ENCODE measurements at places on chromosomes 4 and X.

DNA sequence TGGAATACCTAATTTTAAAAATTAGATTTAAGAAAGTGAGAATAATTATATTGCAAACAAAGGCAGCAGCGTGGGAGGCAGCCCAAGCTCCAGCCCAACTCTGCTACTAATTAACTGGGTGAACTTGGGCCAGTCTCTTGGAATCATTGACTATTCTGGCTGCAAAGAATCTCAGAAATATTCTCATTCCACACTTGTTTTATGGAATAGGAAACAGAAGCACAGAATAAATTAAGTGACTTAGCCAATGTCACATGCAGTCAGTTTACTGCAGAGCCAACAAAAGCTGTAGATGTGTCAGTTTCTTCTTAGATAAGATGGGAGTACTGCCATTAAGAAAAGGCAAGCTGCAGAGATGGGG, 132.6 kb upstream of the FAM9B start:
- DNase-seq, result no peak

- no peak for DNase-seq
Measured at GRCh38 chrX:41722816-41723618, 964 bp upstream of the GPR82 start.

GRCh38 chr4:94207469-94208224, at the start of gene SMARCAD1:
Gene SMARCAD1 (plus strand): TSS chr4:94207865. CDS start chr4:94208395, 530 bp downstream.
- peak; percentile 99 for DNase-seq

GRCh38 chrX:54640736-54641135, 110.7 kb downstream of the GNL3L start:
- no peak for DNase-seq

DNA sequence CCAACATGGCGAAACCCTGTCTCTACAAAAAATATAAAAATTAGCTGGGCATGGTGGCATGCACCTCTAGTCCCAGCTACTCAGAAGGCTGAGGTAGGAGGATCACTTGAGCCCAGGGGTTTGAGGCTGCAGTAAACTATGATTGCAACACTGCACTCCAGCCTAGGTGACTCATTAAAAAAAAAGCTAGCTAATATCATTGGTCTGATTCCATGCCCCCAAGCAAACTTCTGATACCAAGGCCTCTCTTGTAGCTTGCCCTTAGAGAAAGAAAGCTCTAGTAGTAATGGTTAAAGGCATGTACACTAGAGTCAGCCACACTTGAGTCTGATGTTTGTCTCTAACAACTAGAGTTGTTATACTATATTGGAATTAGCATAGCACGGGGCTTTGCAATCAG, 32.6 kb upstream of the PHF8 start:
- DNase-seq, result no peak

- no peak for DNase-seq
Measured at GRCh38 chr4:144906181-144906925, 191.6 kb downstream of the ANAPC10 start.

DNA sequence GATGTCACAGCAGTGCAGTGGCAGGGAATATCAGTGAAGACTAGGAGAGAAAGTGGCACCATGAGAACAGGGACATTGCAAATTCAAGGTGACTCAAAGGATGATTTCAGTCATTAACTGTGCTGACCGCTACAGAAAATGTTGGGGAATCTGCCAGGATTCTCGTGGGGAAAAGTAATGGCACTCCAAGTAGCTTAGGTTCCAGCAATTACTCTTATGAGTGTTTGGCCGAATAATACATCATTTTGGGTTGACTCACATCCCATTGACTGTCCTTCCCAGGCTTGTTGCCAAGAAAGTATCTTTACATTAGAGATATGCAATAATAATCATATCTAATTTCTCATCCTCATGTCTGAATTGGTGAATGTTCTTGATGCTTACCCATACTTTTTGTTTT, 1411.1 kb upstream of the PCDH7 start:
- no peak for DNase-seq

- DNase-seq, result no peak
Measured at GRCh38 chr4:26052663-26053541, 138.9 kb downstream of the SMIM20 start.

DNA sequence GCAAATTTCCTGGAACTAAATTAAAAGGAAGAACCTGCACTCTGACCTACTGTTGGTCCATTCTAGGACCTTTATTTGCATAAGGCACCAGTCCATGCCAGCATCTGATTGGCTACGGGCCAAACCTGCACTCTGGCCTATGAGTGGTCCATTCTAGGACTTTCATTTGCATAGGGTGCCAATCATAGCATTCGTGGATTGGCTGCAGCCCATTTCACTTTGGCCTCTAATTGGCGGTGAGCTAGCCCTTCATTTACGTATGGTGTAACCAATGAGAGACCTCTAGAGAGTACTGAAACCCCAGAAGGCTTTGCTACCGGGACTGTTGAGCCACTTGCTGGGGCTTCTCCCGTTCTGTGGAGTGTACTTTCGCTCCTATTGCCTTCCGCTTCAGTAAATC, 6.1 kb upstream of the RNF175 start:
- no peak for DNase-seq

GRCh38 chr4:87243426-87244053, 23.1 kb upstream of the KLHL8 start:
- no peak for DNase-seq

GRCh38 chr4:44872246-44872645, 145.9 kb upstream of the GNPDA2 start:
- no peak for DNase-seq

- no peak for DNase-seq
Measured at GRCh38 chr4:163748449-163748848, 254.0 kb downstream of the TMA16 start.

DNA sequence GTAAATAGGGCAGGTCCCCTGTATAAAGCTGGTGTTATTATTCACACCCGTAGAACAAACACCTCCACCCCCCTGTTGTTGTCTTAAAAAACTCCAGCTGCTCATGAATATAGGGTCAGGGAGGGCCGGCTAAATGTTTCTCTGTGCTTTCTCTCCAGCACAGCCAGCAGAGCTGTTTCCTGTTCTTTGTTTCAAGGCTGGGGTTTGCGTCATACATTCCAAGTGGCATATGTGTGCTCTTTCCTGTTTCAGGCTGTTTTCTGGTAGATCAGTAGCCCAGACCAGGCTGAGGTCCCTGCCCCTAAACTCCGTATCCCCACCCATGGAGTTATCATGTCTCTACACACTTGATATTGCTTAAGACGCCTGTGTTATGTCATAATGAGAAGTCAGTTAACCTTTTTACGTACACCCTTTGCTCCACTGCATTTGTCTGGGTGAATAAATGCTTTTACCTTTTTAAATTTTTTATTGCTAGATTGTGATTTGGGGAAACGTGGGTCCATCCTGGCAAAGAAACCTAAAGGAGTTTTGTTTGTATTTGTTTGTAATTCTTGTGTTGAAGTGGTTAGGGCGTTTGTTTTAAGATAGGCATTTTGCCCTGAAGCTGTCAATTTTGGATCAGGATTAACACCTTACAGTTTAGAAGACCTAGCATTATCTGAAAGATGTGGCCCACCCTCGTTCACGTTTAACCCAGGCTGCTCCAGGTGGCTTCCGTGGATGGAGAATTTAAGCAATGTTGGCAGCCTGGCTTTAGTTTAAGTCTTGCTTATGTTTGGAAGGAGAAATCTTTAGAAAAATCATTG, 3.3 kb downstream of the KLF3 start:
- peak; percentile 81 for DNase-seq

- DNase-seq, result no peak
Measured at GRCh38 chr4:142801966-142802365, 44.1 kb downstream of the INPP4B start.

DNA sequence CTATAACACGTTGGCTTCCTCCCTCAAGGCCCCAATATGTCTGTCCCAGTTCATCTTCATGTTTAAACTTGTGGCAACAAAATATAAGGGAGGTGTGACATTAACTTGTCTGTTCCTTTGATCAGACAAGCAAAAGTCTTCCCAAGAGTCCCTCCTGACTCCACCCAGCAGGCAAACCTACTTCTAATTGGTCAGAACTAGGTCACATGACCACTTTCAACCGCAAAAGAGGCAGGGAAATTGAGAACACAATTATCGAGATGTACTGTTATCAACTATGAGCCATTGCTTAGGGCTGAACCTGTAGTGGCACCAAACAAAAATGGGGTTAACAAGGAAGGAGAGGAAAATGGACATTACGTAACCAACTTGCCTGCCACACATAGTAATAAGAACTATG, 246.8 kb upstream of the TET2 start:
- DNase-seq, result no peak

DNA sequence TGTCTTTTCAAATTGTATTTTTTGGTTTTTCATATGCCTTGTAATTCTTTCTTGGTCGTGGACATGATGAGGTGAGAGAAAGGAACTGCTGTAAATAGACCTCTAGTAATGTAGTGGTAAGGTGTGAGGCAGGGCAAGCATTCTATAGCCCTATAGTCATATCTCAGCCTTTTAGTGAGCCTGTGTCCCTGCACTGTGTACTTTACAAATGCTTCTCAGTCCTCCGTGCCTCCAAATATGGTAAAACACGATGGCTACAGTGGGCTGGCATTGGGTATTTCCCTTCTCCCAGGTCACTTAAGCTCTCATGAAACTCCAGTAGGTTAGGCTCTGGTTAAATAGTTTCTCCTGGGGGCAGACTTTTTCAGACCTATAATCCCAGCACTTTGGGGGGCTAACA, 57.9 kb upstream of the PLS3 start:
- DNase-seq, result no peak

DNA sequence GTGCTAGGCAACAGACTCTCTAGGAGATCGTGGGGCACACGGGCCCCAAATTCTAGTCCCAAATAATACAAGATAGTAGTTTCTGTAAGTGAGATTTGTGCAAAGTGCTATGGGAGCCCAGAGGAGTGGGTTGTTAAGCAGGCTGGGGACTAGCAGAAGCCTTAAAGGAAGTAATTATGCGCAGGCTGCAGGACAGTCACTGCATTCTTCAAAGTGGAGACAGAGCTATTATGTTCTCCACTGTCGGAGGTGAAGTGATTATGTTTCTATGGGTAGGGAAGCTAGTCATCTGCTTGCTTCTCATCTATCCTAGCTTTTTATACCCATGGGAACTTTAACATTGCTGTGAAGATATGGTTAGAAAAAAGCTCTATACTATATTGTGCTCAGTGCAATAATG, 154.2 kb downstream of the CPE start:
- DNase-seq, result no peak

DNA sequence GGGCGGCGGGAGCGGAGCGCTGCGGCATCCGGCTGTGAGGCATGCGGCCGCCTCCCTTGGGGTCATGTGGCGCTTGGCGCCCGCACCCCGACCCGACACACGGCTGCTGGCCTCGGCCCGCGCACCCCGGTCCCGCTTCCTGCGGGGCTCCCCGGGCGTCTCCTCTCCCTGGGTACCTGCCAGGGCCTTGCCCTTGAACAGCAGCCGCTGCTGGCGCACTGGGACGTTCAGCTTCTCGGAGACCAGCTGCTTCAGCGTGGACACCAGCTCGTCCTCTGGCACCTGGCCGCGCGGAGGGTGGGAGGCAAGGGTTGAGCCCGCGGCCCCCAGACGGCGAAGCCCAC, 391 bp downstream of the UBL4A start:
- DNase-seq, result peak; percentile 55

DNA sequence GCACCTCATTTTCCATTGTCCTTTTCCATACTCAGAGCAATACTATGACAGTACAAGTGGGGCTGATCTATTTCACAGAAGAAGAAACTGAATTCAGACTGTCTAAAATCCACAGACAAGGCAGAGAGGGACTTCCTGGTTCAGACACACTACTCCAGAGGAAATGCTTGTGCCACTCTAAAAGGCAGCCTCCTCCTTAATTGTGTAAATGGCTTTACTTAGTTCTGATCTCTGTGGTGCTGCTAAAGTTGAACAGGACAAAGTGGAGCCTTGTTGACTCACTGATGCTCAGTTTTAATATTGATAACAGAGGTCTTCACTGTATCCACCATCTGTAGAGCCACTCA, 122.4 kb downstream of the KIT start:
- no peak for DNase-seq

- peak; percentile 27 for DNase-seq
Measured at GRCh38 chr4:13540446-13541175, 3.7 kb downstream of the NKX3-2 start.

GRCh38 chr4:185305979-185306442, 89.7 kb downstream of the LRP2BP start:
- DNase-seq, result peak; percentile 75

DNA sequence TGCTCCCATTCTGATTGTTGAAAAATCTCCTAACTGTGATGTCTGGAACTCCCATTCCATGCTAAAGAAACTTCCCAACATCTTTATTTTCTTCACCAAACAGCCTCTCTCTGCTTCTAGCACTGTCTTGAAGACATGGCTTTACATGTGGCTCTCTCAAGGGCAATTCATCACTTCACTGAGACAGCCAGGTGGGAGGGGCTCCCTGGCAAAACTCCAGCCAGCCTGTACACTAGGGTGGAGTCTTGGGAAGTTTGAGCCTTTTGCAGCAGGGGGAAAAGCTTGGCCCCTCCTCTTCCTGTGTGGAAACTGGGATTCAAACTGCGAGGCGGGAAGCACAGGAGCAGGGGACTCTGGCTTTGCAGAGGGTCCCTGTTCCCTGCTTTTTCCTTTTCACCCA, 130.5 kb upstream of the TTC29 start:
- DNase-seq, result no peak

DNA sequence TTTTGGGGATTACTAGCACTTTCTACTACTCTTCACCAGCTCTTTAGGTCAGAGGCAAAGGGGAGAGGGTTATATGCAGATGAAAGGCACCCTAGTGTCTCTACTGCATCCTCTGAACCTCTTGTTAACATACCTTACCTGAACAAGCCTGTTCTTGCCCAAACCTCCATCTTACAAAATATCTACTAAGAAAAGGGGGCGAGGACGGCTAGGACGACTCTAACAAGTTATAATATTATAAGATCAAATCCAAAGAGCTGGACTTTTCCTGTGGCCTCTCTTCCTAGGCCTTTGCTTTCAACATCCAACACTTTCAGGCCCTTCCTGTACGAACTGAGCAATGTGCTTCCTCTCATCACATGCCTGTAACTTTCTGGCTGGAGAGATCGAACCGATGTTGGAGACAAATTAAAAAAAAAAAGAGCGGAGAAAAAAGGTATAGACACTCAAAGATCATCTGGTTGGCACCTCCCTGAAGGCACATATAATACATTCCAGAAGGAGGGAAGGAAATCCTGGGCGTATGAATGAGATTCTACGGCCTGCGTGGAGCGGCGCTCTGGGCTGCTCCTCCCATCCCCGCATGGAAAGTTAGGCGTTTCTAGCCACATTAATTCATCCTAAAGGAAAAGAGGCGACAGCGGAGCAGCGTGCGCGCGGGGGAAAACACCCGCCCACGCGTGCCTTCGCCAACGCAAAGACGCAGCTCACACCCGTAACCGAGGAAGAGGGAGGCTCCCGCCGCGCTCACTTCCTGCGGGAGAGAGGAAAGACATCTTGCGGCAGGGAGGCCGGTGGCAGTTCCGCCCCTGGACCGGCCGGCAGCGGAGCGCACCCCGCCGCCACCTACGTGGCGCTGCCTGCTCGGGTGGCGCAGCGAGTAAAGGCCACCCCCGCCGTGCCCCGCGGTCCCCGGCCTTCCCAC, 808 bp downstream of the PRDM5 start:
- DNase-seq, result peak; percentile 88

- no peak for DNase-seq
Measured at GRCh38 chr4:132818091-132818490, 331.0 kb upstream of the PCDH10 start.

GRCh38 chr4:78599147-78599546, 47.6 kb downstream of the ANXA3 start:
- no peak for DNase-seq

Data from retina (tissue), 1 donor.